Stimulated activated CD4-positive, alpha-beta T cell treated with anti-CD3 and anti-CD28 coated beads, TNF-alpha, amount 100 ng/mL, for 24 hours (primary cell): ENCODE measurements at places on chromosomes 2 and 18.

DNA sequence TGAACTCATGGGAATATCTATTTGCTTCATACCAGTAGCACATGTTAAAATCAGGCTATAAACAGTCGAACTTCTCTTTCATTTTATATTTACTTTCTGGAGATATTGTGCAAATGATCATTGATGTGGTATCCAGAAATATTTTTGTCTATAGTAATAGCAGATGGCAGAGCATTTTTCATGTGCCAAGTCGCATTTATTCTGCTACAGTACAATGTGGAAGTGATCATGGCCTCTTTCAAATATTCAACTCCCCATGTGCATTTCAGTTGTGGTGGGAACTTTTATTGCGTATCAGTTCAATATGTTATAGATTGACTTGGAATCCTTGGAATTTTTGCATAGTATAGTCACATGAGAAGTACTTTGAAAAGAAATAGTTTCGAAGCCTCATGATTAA, 57.4 kb downstream of the RHBDD1 start:
- no peak for DNase-seq

GRCh38 chr2:156322686-156323231, 9.8 kb downstream of the NR4A2 start:
- no peak for DNase-seq

- no peak for DNase-seq
These were observed 62.4 kb downstream of the TANC1 start for GRCh38 chr2:159030674-159031380.

- DNase-seq = no peak
These were observed 6.0 kb upstream of the ROCK1 start for GRCh38 chr18:21117409-21118131.
